ENCODE measurements at places on chromosomes 3 and 15.

DNA sequence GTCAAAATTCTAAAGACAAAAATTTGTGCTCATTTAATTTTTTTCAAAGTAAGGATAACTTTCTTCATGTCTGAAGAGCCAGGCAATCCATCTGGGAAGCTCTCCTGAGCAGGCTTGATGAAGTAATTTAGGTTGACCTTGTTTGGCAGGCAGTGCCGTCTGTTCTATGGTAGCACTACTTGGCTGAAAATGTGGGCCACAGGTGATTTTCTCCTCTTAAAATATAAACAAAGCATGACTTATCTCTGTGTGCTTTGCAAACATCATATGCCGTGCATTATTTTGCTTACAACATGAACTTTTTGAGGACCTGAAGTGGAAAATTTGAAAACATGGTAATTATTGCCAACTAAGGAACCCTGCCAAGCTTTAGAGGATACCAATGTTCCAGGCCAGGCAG is 143.2 kb downstream of the RAP2B start:
- DNase-seq, result no peak

DNA sequence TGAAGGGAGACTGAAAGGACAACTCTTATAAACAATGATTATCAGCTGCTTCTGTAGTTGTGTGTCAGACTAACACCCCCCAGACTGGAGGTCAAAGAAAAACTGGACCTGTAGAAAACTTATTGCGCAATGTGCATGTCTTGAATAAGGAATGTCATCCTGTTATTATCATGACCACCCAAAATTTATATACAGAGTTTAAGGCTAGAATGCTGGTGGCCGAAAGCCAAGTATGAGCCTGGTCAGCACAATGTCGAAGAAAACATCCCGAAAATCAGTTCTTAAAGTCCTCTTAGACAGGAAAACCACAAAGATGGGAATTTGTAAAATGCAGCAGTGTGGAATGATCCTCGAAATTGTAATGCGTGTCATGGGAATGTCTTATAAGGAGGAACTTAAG is 29.3 kb downstream of the RFTN1 start:
- no peak for DNase-seq

GRCh38 chr3:4685673-4686345 is 192.7 kb downstream of the ITPR1 start:
- no peak for DNase-seq

- DNase-seq, result peak; percentile 61
These were observed 139.5 kb downstream of the TBL1XR1 start for GRCh38 chr3:177057768-177058167.

DNA sequence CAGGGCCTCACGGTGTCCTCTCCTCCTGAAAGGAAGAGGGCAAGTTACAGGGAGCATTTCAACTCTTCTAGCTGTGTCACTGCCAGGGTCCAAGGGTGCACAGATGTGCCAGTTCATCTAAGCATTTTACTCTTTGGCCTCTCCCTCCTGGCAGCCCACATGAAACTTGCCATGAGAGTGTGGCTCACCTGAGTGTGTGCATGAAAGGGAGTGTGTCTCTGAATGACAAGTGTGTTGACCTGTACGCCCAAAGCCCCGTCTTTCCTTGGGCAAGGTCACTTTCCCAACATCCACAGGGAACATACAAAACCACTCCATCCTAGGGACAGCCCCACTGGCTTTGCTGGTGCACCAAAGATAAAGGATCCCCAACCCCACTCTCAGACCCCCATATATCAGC is 280.0 kb downstream of the NTRK3 start:
- DNase-seq, result no peak

DNA sequence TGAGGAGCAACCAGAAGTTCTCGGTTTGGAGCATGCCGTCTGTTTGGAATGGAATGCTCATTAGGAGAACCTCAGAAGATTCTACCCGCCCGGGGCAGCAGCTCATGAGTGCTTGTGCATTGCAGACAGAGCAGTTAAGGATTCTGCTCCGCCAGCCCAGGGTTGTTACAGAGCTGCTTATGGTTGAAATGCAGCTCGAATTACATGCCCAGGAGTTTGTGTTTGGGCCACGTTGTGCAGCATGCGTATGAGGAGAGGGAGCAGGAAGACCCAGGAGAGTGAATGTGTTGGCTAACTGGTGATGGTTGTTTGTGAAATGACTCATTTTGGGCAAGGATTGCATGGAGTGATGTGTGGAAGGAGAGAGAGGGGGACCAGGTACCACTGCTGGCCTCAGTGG is 9.0 kb downstream of the FGD5 start:
- no peak for DNase-seq

GRCh38 chr3:27561576-27561975 is 77.4 kb upstream of the SLC4A7 start:
- no peak for DNase-seq

DNA sequence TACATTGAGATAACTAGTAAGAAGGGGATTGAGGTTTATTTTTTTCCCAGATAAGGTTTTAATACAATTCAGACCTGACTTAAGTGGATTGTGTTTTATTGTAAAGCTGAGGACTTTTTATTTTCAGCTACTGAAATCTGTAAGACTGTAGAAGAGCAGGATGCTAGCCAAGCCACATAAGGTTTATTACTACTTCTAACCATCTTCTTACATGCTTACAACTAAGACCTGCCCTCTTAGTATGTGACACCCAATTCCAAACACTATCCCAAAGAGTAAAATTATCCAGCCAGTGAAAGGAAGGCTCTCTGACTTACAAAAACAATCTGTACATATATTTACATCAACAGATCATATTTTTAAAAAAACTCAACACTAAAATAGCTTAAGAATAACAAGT is 564.5 kb upstream of the NAALADL2 start:
- no peak for DNase-seq

- DNase-seq, result no peak
These were observed 6.6 kb upstream of the ADGRG7 start for GRCh38 chr3:100602506-100603444.

DNA sequence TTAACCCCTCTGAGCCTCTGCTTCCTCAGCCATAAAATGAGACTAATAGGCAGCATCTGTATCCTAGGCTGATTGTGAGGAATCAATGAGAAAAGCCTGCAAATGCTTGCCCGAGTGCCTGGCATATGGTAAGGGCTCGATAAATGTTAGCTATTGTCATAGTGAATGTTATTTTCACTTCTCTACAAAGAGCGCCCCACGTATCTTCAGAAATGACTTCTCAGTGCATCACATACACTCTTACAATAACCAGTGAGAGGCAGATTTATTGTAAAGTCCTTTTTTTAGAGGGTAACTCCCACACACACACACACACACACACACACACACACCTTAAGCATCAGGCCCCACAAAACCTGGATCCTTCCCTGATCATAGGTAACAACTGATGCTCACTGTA is 60.5 kb upstream of the SPATA12 start:
- no peak for DNase-seq

DNA sequence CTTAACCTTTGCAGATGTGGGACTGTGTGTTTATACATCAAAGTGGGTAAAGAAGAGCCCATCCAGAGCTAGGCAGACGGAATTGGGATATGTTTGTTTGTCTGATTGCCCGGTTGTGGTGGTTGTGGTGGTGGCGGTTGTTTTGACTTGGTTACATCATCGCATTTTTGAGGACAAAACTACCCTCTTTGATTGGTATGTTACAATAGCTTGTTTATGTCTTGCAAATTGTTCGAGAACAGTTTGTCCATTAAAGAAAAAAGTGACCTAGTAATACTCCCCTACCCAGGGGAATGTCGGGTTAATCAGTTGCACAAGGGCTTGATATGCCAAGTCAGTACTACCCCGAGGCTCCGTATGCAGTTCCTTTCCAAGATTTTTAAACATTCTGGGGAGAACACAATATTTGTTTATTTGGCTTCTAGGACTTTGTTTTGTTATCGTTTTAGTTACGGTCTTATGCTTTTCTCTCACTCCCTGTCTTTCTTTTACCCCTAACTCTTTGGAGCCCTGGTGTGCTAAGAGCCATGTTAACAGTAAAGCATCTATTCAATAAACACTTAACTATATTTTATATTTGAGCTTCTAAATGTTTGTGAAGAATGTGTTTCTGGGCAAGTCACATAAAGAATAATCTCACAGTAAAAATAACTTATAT is 315.4 kb downstream of the LPP start:
- DNase-seq, result no peak

DNA sequence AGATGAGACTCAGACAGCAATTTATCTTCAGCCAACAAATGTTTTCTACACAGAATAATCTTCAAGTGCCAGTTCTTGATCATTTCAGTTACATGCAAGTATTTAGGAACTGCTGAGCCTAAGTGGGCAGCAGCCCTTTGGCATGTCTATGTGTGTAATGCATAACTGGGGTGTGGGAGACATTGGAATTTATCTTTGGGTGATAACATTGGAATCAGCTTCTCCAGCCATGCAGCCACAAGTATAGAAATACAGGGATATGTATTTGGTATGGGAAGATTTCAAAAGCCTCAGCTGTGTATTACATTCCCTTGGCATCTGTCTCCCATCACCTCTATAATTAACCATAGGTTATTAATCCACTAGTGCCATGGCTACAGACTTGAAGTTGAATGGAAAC is 63.4 kb upstream of the FOXP1 start:
- no peak for DNase-seq

- DNase-seq, result no peak
These were observed 101.6 kb downstream of the PLXNA1 start for GRCh38 chr3:127084401-127084990.

DNA sequence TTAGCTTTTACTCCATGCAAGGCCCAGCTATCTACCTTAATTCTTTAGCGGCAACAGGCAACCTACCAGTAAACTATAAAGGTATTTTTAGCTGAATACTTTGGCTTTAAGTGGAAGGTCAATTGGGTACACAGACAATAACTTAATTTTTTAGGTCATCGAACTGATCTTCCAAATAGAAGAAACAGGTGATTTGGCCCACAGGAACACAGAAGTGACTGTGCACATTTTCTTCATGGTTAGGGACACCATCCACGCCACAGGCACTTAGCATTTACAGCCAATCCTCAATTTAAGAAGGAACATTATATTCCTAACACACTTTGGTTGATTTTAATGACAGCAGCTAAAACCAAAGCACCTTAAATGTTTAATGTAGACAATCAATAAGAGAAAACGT is 1.9 kb downstream of the ARPP19 start:
- no peak for DNase-seq

DNA sequence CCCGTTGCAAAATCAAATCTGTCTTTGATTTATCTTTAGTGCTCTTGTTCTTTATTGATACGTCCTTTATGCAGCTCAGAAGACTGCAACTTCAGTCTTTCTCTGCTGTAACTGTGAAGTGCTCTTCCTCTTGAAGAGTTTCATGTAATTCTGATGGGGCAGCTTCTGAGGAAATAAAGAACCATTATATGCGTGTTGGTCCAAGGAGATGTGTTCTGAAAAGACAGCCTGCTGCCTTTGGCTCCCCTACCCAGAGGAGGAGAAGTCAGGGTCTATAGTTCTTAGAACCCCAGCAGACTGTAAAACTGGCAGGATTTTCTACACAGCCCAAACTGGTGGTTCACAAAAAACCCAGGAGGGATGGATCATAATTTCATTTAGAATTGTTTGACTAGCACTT is 22.4 kb upstream of the ABHD10 start:
- DNase-seq, result no peak

DNA sequence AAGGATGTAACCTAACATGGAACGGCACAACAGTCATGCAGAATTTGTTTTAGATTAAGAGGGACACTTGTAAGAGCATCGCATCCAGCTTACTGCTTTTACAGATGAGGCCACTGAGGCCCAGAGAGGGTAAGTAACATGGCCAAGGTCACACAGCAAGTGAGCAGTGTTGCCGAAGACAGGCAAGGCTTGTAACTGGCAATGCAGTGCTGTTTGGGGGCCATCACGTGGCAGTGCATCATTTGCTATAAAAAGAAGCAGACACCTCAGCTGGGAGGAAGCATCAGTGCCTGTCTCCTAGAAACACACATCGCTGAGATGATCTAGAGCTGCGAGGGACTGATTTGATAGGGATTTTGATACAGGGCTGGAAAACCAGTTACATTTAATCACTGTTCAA is 108.2 kb upstream of the PROK2 start:
- no peak for DNase-seq

GRCh38 chr15:78004919-78005634 is 72.4 kb downstream of the TBC1D2B start:
- no peak for DNase-seq

- DNase-seq, result no peak
These were observed 1.4 kb downstream of the C3orf22 start for GRCh38 chr3:126557415-126557745.

GRCh38 chr3:72485641-72486040 is 362.6 kb downstream of the SHQ1 start:
- no peak for DNase-seq

DNA sequence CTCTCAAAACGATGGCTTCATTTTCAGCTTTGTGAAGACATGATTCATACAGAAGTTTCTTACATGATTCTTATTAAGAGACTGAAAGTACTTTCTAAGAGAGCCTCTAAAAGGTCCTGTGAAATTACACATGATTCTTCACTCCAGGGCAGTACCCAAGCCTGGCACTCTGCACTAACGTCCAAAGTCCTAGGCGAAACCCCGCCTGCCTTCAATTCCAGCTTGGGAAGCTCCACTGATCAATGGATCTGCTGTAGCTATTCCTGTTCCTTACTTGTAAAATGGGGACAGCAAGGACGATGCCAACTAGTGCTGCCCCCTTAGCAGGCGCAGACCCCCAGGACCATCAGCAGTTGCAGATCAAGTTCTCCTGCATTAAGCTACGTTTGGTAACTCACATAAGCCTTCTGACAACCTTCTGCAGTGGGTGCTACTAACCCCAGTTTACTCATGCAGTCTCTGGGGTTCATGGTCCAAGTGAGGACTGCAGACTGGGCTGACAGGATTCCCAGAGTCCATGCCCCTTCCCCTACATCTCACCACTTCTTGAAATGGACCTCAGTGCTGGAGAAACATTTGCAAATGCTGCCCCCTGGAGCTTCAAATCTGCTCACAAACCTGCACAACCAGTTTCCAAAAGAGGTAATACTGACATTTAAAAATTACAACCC is 10.6 kb downstream of the CHCHD4 start:
- DNase-seq, result no peak

DNA sequence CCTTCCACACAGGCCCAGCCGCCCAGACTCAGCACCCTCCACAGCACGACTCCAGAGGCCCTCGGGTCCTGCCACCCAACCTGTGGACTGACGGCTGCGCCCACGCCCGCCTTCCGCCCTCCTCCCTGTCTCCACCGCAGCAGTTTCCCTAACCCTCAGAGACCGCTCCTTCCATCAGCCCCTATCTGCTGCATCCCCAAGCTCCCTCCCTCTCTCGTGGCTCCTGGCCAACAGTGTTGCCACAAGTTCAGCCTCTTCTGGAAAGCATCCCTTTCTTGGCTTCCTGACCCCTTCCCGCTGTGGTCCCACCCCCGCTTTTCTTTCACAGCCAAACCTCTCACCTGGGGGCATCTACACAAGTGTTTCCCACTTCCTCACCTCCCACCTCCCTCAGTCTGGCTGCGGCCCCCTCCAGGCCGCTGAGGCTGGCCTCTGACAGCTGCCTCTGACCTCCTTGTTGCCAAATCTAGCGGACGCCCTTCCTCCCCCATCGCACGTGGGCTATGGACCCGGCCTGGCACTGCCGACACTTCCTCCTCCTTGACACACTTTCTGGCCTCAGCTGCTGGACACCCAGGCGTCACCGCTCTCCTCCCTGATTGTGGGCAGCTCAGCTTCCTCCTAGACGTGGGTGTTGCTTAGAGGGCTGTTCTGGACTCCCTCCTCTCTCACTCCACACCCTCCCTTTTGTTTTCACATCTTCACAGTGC is 168.8 kb upstream of the TLE3 start:
- no peak for DNase-seq
